Activated CD4-positive, alpha-beta memory T cell treated with anti-CD3 and anti-CD28 coated beads, Interleukin-2, amount 10 ng/mL, durations not matched to agents 7 days and 5 days (primary cell): ENCODE measurements at places on chromosomes 12 and 14. TPM values are rescaled to one million over a fixed set of nuclear protein-coding genes. Genes with fewer than 3 reads are reported as not detected.

Gene RPL10L
- total RNA-seq: not detected

Gene PLXNC1
- 27.1 TPM for total RNA-seq

Gene KLHL33
- total RNA-seq: 0.05 TPM

Gene CMKLR1
- not detected for total RNA-seq

Gene MMP17
- total RNA-seq: 0.48 TPM

Gene TRIP11
- 44.4 TPM for total RNA-seq

Gene GPR68
- 36.9 TPM for total RNA-seq

Gene KRT3
- total RNA-seq: not detected

Gene PTPRR
- not detected for total RNA-seq

Gene TC2N
- total RNA-seq: 180 TPM

Gene DAAM1
- total RNA-seq: 22.4 TPM

Gene FAM186B
- not detected for total RNA-seq

Gene DIO2
- not detected for total RNA-seq

Gene CFAP54
- 0.55 TPM for total RNA-seq

Gene SMCO2
- 0.38 TPM for total RNA-seq

Gene ZDHHC17
- total RNA-seq: 25.5 TPM

Gene TUNAR
- not detected for total RNA-seq

Gene TEX52
- total RNA-seq: not detected

Gene SMIM41
- total RNA-seq: not detected

Gene CDKL1
- total RNA-seq: 8.8 TPM

Gene KCNMB4
- 0.33 TPM for total RNA-seq

Gene PPFIA2
- not detected for total RNA-seq
